Right renal cortex interstitium (tissue), 3 donors: ENCODE measurements at places on chromosomes 3 and 15. TPM values are rescaled to one million over a fixed set of nuclear protein-coding genes. Genes with fewer than 3 reads are reported as not detected.

PARP14 gene
- 22.1 TPM for polyA plus RNA-seq

ITGA11 gene
- 3.9 TPM for polyA plus RNA-seq

GRCh38 chr15:79307251-79307650 lies 3.7 kb upstream of the TMED3 start:
- no peak for DNase-seq

GRCh38 chr3:94225148-94225865 lies 162.4 kb downstream of the NSUN3 start:
- no peak for DNase-seq
